ENCODE measurements at places on chromosomes 4 and X.

GRCh38 chr4:71235311-71236201 lies 103.3 kb upstream of the SLC4A4 start:
- H3K4me3 ChIP-seq: no peak overlapping the region
- H3K36me3 ChIP-seq: no peaks in the 10 kb centered on the region
- H3K27ac ChIP-seq: no peak overlapping the region
- no peak for DNase-seq

DNA sequence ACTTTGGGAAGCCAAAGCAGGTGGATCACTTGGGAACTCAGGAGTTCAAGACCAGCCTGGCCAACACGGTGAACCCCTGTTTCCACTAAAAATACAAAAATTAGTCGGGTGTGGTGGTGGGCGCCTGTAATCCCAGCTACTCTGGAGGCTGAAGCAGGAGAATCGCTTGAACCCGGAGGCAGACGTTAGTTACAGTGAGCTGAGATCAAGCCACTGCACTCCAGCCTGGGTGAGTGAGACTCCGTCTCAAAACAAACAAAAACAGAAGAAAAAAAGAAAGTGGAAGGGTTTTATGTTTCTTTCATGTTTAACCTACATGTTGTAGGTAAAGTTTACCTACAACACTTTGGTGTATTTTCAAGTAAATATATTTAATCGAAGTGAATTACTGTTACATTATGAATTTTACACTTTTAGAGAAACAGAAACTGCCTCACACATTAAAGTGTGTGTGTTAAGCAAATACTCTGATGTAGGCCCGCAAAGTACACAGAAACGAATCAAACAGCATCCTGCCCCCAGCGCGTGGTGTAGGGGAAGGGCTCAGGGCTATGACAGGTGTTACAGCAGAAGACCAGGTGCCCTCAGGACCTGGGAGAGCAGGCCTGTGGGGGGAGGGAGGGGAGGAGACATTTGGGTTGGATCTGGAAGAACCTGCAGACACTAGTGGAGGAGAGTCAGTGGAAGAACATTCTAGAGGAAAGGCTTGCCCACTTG lies 39.0 kb downstream of the PTTG2 start:
- no peak for DNase-seq
- no peaks in the 10 kb centered on the region for H3K27me3 ChIP-seq
- no peak overlapping the region for H3K27ac ChIP-seq

DNA sequence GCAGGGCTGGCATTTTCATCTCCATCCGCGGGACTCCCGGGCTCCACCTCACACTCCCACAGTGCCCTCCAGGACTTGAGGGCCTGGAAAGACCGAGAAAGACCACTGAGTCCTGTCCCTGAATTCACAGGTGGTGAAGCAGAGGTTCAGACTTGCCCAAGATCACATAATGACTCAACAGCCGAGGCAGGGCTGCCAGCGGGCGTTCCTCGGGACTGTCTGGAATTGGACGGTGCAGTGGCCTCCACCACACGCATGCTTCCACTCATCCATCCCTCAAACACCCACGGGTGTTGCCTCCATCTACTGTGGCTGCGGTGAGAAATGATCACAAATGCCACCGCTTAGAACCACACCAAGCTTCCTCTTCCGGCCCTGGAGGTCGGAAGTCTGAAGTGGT lies 6.9 kb upstream of the ADRA2C start:
- no peak overlapping the region for H3K27ac ChIP-seq
- H3K27me3 ChIP-seq: peaks cover 50% of the 10 kb centered on the region
- no peaks in the 10 kb centered on the region for H3K36me3 ChIP-seq
- H3K4me1 ChIP-seq: no peaks in the 10 kb centered on the region
- H3K4me3 ChIP-seq: no peak overlapping the region

DNA sequence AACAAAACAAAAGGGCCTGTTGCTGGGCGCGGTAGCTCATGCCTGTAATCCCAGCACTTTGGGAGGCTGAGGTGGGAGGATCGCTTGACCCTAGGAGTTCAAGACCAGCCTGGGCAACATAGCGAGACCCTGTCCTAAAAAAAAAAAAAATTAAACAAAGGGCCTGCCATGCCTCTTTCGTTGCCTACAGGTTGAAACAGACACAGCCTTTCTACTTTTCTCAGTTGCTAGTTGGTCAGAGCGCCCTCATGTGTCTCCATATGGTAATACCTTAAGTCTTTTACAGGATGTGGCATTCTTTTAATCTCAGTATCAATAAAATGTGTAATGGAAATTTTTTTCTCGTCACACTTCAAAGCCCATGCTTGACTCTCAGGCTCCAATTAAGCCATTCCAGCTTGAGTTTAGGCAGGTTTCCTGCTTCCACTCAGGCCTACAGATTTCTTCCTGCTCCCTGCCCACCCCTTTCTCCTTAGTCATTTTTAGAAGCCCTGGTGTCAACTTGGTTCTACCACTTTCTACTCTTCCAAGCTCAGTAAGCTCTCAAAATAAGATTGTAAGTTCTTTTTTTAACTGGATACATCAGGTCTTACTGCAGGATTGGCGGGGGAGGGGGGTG lies 4.6 kb upstream of the SOWAHD start:
- H3K36me3 ChIP-seq: peaks cover 2% of the 10 kb centered on the region
- H3K4me1 ChIP-seq: peaks cover 18% of the 10 kb centered on the region
- H3K27me3 ChIP-seq: peaks cover 4% of the 10 kb centered on the region
- H3K4me3 ChIP-seq: no peak overlapping the region

GRCh38 chr4:105472871-105473323 lies 965 bp downstream of the PPA2 start:
- H3K27me3 ChIP-seq: peaks cover 3% of the 10 kb centered on the region
- H3K4me3 ChIP-seq: peak overlapping the region; percentile 100
- H3K36me3 ChIP-seq: no peaks in the 10 kb centered on the region

DNA sequence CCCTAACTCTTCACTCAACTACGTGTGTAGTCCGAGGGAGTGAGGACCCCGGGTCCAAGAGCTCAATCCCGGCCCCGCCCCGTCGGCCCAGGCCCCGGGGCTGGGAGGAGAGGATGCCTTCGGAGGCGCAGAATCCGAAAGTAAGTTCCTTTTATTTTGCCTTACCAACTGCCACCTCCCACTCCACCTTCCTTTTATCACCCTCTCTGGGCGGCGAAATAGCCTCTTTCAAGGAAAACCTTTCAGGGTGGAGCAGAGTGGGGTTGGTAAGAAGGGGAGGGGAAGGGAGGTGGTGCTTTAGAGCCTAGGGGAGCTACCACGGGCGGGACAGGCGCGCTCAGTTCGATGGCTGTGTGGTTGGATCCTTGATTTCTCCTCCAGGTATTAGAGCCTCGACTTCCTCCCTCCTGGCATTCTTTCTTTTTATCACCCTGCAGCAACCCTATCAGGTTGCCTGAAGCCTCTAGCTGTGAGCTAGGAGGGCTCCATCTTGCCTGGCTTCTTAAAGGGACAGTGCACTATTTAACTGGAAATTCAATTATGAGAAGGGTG lies 191.2 kb downstream of the RRAGB start:
- peaks cover 11% of the 10 kb centered on the region for H3K4me1 ChIP-seq
- no peak for DNase-seq
- H3K36me3 ChIP-seq: no peaks in the 10 kb centered on the region
- H3K27ac ChIP-seq: peak overlapping the region; percentile 93

DNA sequence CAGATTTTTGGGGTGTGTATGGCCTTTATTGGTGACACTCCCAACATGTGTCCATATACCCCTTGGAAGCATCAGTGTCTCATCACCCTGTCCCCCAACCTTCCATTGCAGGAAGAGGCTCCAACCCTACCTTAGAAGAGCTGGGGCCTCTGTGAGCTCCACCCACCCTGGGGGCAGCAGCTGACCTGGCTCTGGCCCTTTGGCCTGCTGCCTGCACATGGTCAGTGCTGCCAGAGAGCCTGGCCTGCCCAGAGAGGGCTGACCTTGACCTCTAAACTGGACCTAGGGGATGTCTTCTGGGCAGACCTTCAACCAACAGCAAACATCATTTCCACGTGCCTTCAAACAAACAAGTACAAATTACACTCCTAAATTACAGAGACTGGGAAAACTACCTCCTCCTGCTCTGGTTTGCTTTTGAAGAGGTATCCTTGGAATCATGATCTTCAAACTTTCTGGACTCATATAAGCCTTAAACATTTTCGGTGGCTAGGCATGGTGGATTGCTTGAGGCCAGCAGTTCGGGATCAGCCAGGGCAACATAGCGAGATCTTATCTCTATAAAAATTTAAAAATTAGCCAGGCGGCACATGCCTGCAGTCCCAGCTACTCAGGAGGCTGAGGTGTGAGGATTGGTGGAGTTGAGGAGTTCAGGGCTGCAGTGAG lies 27.3 kb upstream of the KIAA0232 start:
- H3K27me3 ChIP-seq: no peaks in the 10 kb centered on the region
- no peak for DNase-seq
- H3K4me3 ChIP-seq: no peak overlapping the region

GRCh38 chr4:17468619-17469221 lies 43.2 kb downstream of the QDPR start:
- no peak overlapping the region for H3K27ac ChIP-seq
- DNase-seq: peak; percentile 46

- no peak overlapping the region for H3K27ac ChIP-seq
- H3K4me1 ChIP-seq: no peaks in the 10 kb centered on the region
- no peak overlapping the region for H3K4me3 ChIP-seq
- H3K36me3 ChIP-seq: no peaks in the 10 kb centered on the region
- H3K27me3 ChIP-seq: peaks cover 14% of the 10 kb centered on the region
- DNase-seq: no peak
These were observed 36.7 kb upstream of the GRXCR1 start for GRCh38 chr4:42855779-42856178.

DNA sequence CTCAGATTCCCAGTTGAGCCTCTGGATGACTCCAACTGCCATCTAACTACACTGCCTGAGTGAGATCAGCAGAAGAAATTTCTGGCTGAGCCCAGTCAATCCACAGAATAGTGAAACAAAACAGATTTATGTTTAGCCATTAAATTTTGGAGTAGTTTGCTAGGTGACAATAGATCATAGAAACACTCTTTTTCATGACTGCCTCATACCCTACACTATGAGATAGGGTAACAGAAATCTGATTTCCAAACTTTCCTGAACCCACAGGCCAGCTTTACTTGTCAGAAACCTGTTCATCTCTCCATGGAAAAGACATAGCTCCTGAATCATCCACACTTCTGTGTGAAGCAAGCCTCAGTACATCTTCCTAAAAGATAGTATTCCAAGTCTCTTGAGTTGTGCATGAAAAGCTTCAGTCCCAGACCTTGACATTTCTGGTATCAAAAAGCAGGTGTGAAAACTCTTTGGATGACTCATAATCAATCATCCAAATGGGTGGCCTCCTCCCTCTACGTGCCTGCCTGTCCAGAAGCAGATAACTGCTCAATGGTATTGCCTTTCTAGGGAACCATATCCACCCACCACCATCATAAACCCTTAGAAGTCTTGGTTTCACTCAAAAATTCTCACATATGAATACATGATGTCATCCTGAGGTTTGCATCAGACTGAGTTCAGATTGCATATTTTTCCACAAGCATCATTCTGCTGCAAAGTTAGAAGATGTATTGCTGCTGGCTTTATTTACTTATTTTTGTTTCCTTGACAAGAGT lies 47.5 kb upstream of the RAP2C start:
- no peak overlapping the region for H3K4me3 ChIP-seq
- no peak for DNase-seq
- H3K36me3 ChIP-seq: peaks cover 13% of the 10 kb centered on the region
- no peaks in the 10 kb centered on the region for H3K27me3 ChIP-seq
- H3K27ac ChIP-seq: no peak overlapping the region

GRCh38 chrX:143287236-143287635 lies 230.0 kb downstream of the SPANXN3 start:
- no peaks in the 10 kb centered on the region for H3K4me1 ChIP-seq
- no peaks in the 10 kb centered on the region for H3K27me3 ChIP-seq
- no peak overlapping the region for H3K27ac ChIP-seq
- H3K36me3 ChIP-seq: no peaks in the 10 kb centered on the region
- no peak overlapping the region for H3K4me3 ChIP-seq

DNA sequence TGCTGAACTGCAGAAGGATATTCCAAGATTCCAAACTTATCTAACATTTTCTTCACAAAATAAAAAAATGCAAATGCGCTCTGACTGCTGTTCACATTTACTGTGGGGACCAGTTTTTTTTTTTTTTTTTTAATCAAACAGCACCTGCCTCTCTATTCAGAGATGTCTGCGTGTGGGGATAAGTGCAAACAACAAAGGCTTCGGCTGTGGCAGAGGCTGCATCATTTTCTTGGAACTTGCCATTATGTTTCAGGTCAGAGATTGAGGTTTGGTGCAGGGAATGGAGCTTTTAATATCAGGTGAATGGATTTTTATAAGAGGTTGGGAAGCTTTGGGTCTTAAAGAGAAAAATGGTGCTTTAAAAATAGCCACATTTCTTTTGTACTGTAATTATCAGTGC lies 78.2 kb upstream of the TET2 start:
- H3K4me3 ChIP-seq: no peak overlapping the region
- H3K4me1 ChIP-seq: no peaks in the 10 kb centered on the region
- H3K27ac ChIP-seq: no peak overlapping the region

- no peak overlapping the region for H3K4me3 ChIP-seq
- H3K36me3 ChIP-seq: no peaks in the 10 kb centered on the region
- no peaks in the 10 kb centered on the region for H3K27me3 ChIP-seq
- no peak for DNase-seq
- H3K27ac ChIP-seq: no peak overlapping the region
These were observed 224.9 kb upstream of the PSAPL1 start for GRCh38 chr4:7659429-7660175.

GRCh38 chrX:107721318-107721717 lies 54.3 kb downstream of the TSC22D3 start:
- H3K36me3 ChIP-seq: no peaks in the 10 kb centered on the region
- no peak for DNase-seq
- no peak overlapping the region for H3K27ac ChIP-seq
- H3K4me3 ChIP-seq: no peak overlapping the region
- H3K4me1 ChIP-seq: peaks cover 7% of the 10 kb centered on the region
- peaks cover 1% of the 10 kb centered on the region for H3K27me3 ChIP-seq

- H3K4me3 ChIP-seq: no peak overlapping the region
- peaks cover 22% of the 10 kb centered on the region for H3K4me1 ChIP-seq
- no peaks in the 10 kb centered on the region for H3K27me3 ChIP-seq
- H3K27ac ChIP-seq: peak overlapping the region; percentile 80
These were observed 64.7 kb downstream of the SMAD1 start for GRCh38 chr4:145546175-145546915.

- H3K27ac ChIP-seq: peak overlapping the region; percentile 85
- no peak overlapping the region for H3K4me3 ChIP-seq
- H3K27me3 ChIP-seq: no peaks in the 10 kb centered on the region
- peaks cover 66% of the 10 kb centered on the region for H3K4me1 ChIP-seq
- no peak for DNase-seq
- H3K36me3 ChIP-seq: no peaks in the 10 kb centered on the region
These were observed 21.4 kb upstream of the RASL11B start for GRCh38 chr4:52840531-52841370.

GRCh38 chr4:16897991-16898827 lies at the start of gene LDB2:
TSS of gene LDB2 (minus strand) at chr4:16898645.
- peaks cover 37% of the 10 kb centered on the region for H3K4me1 ChIP-seq
- peak within 1 kb of the TSS; percentile 85 for H3K27ac ChIP-seq
- DNase-seq: peak; percentile 58
- peaks cover 2% of the 10 kb centered on the region for H3K27me3 ChIP-seq
